ENCODE measurements at places on chromosomes 3 and 15.

GRCh38 chr3:157335233-157336076 lies 101.2 kb upstream of the PTX3 start:
- H3K27ac ChIP-seq: no peak overlapping the region
- H3K36me3 ChIP-seq: no peaks in the 10 kb centered on the region
- H3K4me3 ChIP-seq: no peak overlapping the region
- DNase-seq: no peak
- no peaks in the 10 kb centered on the region for H3K4me1 ChIP-seq

- no peak overlapping the region for H3K27ac ChIP-seq
- no peak overlapping the region for H3K4me3 ChIP-seq
- H3K27me3 ChIP-seq: peaks cover 25% of the 10 kb centered on the region
- no peaks in the 10 kb centered on the region for H3K4me1 ChIP-seq
These were observed 114.2 kb upstream of the TJP1 start for GRCh38 chr15:29936353-29937049.

GRCh38 chr3:129699199-129699598 lies 92.7 kb upstream of the PLXND1 start:
- no peaks in the 10 kb centered on the region for H3K4me1 ChIP-seq
- no peaks in the 10 kb centered on the region for H3K27me3 ChIP-seq
- peaks cover 12% of the 10 kb centered on the region for H3K36me3 ChIP-seq
- no peak overlapping the region for H3K4me3 ChIP-seq
- no peak for DNase-seq

DNA sequence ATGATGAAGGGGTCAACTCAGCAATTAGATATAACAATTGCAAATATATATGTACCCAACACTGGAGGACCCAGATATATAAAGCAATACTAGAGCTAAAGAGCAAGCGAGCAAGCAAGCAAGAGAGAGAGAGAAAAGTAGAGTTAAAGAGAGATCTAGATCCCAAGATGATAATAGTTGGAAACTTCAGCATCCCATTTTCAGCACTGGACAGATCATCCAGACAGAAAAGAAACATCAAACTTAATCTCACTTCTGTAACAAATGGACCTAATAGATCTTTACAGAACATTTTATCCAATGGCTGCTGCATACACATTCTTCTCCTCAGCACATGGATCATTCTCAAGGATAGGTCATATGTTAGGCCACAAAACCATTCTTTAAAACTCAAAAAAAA lies 23.2 kb downstream of the PEAK1 start:
- H3K27me3 ChIP-seq: peaks cover 2% of the 10 kb centered on the region
- peaks cover 26% of the 10 kb centered on the region for H3K36me3 ChIP-seq
- H3K4me1 ChIP-seq: no peaks in the 10 kb centered on the region
- H3K4me3 ChIP-seq: no peak overlapping the region

DNA sequence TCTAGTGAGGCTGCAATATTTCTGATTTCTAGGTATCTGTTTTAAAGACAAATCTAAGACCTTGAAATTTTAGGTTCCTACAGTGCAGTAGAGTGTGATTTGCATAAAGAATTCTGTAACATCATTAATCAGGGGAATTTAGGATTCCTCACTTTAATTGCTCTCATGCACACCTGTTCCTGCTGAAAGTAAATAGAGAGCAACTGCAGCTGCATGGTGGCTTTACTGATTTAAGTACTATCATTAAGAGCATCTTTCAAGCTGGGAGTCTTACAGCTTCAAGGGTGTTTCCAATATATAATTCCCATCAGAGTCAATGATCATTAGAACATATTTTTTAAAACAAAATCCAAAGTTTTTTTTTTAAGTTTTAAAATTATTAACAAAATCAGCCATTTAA lies 36.0 kb upstream of the C3orf70 start:
- no peak overlapping the region for H3K27ac ChIP-seq
- no peaks in the 10 kb centered on the region for H3K4me1 ChIP-seq
- H3K27me3 ChIP-seq: peaks cover 15% of the 10 kb centered on the region
- DNase-seq: no peak
- no peaks in the 10 kb centered on the region for H3K36me3 ChIP-seq

Data from activated CD4-positive, alpha-beta T cell treated with anti-CD3 and anti-CD28 coated beads, Interleukin-2, amount 10 ng/mL, durations not matched to agents 7 days and 5 days (primary cell).